Lung (tissue), 17 donors: ENCODE measurements at places on chromosomes 5 and 9.

GRCh38 chr5:94174748-94175411 is 433.5 kb upstream of the POU5F2 start:
- DNase-seq = no peak

DNA sequence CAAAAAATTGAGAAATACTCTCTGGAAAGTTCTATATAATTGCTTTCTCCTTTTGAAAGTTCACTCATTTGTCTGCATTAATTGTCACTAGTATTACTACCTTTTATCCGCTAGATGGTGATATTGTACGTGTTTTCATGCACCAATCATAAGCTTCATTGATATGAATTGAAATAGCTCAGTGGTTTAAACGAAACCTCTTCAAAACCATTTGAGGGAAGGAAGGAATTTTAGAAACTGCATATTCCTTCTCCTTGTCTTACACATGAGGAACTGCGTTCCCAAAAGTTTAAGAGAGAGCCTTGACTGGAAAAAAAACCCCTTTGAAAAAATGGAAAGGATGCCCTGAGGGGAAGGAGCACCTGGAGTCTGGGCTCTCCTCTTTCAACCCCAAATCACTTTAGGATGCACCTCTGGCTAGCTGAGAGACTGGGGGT is 98.6 kb downstream of the YTHDC2 start:
- peak; percentile 57 for DNase-seq

GRCh38 chr9:75850459-75851200 is 39.8 kb upstream of the PCSK5 start:
- no peak for DNase-seq

DNA sequence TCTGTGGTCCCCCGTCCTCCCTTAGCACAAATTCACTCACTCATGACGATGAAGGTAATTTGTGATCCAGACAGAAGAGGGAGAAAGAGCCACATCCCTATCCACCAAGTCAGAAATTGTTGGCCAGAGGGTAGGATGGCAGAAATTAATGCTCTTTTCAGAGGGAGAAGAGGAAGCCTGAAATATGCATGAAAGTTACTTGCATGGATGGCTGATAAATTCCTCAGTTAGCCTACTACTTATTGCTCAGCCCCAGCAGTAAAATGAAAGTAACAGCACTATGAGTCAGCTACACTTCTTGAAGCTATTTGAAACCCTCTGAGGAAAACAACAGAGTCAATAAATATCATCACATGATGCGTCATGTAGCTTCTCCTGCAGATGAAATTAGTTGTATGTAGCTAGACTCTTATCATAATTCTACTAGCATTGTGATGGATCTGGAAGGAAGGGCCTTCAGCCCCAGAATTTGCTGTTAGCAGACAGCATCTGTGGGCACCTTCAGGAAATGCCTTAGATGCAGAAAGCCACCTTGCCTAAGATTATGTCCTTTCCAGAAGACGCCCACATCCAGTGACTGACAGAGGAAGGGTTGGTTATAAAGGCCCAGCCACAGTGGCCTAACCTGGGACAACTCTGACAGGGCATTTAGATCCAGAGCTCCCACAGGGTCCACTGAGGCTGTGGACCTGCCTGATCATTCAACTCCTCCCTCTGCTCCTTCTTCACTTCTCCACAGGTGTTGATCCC is 81.2 kb upstream of the CCDC112 start:
- no peak for DNase-seq

GRCh38 chr5:171953860-171954701 is 52.4 kb downstream of the FBXW11 start:
- DNase-seq = no peak

DNA sequence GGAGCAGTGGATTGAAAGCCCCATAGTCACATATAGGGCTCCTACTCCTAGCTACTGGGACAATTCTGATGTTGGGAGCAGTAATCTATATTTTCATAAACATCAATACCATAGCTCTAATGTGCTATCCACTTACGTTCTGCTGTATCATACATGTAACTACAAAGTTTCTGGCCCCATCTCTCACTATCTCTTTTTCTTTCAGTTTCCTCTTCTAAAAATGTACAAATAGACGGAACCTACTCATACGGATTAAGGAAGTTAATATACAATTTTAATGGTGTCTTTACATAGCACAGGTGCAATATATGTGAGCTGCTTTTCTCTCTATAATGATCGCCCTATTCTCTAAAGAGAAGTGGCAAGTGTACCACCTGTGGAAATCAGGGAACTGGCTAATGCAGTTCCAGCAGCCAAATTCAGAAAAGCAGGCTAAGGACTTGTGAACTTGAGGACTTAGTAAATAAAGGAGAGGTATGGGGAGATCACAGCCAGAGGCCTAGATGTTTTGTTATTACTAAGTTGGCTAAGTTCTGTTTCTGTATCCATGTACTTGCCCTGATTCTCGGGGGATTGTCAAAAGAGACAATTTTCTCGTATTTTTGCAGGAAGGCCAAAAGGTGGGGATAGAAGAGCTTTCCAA is 1021.9 kb downstream of the CDH12 start:
- DNase-seq = no peak

- DNase-seq = peak; percentile 49
Measured at GRCh38 chr5:75656311-75657003, 45.2 kb downstream of the ANKDD1B start.

- DNase-seq = no peak
Measured at GRCh38 chr5:36985387-36985786, 108.8 kb downstream of the NIPBL start.

- no peak for DNase-seq
Measured at GRCh38 chr9:99052815-99053715, 51.8 kb upstream of the TGFBR1 start.

- DNase-seq = no peak
Measured at GRCh38 chr9:130398487-130399240, 46.1 kb upstream of the ASS1 start.

GRCh38 chr5:120532835-120533234 is 68.7 kb downstream of the PRR16 start:
- no peak for DNase-seq

- peak; percentile 10 for DNase-seq
Measured at GRCh38 chr5:132504746-132505145, 14.2 kb upstream of the IRF1 start.

GRCh38 chr5:68459810-68460139 is 244.2 kb downstream of the PIK3R1 start:
- DNase-seq = no peak

DNA sequence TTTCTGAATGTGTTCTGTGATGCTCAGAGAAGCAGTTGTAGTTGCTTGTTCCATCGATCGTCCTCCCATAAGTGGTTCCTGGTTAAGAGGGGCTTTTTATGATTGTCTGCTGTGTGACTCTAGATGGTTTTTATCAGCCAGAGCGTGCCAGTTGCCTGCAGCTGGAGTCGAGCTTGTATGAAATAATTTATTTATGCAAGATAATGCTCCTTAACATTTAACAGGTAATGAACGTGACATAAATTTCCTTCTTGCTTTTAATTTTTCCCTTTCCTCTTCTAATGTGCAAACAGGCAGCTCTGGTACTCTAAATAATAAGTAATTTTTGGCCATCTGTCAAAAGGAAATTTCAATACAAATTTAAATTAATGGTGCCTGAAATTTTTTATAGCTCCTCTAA is 84.4 kb downstream of the TLE4 start:
- DNase-seq = no peak

GRCh38 chr9:113546566-113546965 is 83.0 kb downstream of the RGS3 start:
- no peak for DNase-seq

GRCh38 chr5:91175708-91176107 is 207.4 kb downstream of the ARRDC3 start:
- no peak for DNase-seq

DNA sequence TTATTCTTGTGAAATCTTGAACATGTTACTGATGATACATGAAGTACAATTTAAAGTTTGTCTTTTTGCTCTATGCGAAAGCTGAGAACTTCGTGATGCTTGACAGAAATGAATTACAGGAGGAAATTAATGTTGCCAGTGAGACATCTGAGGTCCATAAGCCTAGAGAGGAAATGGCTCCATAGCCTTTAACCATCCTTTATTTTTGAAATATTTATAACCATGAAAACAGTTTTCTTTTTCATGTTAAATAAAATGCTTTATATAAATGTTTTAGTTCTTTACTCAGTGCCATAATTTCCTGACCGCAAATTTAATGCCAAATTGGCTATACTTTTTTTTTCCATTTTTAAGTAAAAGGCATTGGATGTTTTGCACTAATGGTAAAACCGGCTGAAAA is 29.1 kb downstream of the F2RL2 start:
- no peak for DNase-seq

DNA sequence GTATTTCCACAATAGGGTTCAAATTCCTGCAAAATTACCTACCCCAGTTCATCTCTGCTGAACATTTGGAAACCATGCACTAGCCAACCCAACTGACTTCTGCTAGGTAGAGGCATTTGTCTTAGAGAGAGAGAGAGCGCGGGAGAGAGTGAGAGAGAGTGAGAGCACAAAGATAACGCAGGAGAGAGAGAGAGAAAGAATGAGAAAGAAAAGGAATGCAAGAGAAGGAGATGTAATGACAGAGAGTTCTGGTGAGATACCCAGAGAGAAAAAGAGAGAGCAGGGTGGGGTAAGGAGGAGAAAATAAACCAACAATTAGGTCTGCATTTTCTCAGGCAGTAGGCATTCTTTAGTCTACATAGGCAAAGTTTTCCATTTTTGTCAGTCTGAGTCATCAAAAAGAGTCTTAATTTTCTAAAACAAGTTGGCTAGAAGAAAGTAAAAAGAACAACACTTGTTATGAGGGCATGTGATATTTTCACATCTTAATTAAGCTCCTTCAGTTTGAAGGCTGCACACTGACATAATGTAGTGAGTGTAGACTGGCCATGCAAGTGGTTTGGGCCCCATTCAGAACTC is 98.2 kb downstream of the MAP1B start:
- no peak for DNase-seq

- DNase-seq = no peak
Measured at GRCh38 chr5:152297866-152298265, 107.2 kb downstream of the NMUR2 start.

GRCh38 chr9:33233626-33234342 is 6.2 kb upstream of the SPINK4 start:
- DNase-seq = peak; percentile 22

GRCh38 chr5:1732945-1733344 is 66.7 kb downstream of the MRPL36 start:
- DNase-seq = no peak

DNA sequence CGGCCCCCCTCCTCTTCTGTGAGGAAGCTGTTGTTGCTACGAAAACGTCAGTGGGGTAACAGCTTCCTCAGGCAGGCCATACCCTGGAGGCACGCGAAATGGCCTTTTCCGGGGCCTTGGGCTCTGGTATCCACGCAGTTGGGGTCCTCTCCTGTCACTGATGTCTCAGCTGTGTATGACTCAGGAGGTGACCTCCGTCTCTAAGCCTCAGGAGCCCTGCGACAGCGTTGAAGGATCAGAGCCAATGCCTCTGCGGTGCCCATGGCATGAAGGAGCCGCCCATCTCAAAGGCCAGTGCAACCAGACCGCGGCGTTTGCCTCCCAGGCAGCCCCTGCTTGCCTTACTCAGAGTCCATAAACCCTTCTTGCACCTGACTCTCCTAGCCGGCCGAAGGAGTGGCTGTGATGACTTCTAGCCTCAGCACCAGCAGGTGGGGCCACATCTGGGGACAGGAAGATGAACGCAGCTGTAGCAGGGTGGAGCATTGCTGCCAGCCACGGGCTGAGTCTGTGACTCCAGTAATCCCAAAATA is 1.0 kb upstream of the MXD3 start:
- DNase-seq = no peak

GRCh38 chr5:32600054-32600622 is 14.8 kb downstream of the SUB1 start:
- DNase-seq = no peak

DNA sequence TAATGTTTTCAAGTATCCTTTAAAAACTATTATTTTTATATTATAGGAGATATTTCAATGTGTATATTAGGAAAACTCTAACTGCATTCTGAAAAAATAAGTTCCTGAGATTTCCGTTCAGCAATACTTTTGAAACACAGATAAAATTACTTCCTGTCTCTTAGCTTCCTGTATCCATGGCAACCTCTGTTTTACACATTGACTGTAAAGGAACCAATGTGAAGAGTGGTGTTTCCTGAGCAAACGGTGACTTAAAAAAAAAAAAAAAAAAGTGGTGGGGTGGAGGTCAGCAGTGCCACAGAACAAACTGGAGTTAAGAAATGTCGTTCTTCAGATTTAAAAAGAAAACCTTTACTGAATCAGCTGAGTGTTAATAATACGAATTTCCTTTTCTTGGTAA is at the start of gene LRRC70:
TSS of gene LRRC70 (plus strand) at position 280 of the 400 bp plus-strand sequence. CDS start 620 bp downstream, outside the sequence.
- DNase-seq = peak; percentile 78

GRCh38 chr9:127724012-127724411 is 8.1 kb downstream of the TTC16 start:
- DNase-seq = no peak

DNA sequence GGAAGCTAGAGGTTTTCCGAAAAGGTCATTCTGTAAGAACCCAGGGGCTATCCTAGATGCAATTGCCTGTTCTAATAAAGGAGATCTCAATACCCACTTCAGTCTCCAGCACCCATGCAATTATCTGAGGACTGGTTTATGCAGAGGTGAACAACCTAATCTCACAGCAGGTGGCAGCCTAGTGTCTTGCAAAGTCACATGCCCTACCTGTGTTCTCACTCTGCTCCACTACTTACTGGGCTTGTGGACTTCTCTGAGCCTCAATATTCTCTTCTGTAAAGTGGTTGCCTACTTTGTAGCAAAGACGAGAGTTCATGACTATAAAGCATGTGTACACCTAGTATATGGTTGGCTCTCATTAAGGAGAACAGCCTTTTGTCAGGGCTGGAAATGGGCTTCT is 21.0 kb upstream of the ALDH1B1 start:
- DNase-seq = no peak

DNA sequence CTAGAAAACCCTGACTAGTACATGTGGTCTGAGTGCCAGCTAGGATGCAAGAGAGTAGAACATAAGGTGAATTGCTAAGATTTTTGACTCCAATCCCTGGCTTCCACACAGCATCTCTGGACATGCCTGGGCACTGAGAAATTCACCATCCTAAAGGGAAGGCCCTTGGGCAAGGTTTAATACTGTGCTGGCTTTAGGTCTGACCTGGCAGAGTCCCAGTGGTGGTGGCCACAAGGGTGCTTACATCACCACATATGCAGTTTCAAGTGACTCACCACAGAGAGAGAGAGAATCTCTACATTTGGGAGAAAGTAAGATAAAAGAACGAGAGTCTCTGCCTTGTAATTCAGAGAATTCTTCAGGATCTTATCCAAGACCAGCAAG is 661.6 kb upstream of the C9orf72 start:
- no peak for DNase-seq

DNA sequence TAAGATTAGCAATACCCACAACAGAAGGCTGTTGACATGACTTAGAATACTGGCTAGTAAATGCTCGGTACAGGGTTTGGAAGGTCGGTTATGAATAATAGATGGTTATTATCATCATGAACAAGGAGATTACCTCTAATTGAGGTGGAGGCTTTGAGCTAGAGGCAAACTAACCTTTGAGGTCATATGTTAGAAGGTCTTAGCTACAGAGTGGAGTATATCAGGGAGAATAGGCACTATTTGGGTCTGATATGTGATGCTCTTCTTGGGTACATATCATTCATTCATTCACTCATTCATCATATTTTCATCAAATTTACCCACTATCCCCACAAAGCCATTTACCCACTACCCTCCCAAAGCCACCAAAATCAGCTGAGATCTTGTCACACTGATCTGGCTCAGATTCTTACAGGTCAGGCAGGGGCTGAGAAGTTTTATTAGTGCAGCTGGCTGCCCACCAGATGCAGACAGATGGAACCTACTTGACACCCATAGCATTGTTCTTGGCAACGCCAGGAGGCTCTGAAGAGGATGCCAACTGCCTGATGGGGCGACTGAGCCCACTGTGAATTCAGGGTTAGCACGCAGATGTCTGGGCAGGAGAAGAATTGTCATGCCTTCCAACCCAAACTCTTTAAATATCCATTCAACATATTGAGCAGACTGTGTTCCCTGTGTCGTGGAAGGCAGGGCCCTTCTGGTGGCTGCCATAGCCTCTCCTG is 90.2 kb upstream of the SH3PXD2B start:
- DNase-seq = no peak
